ENCODE measurements at places on chromosomes 3 and 15.

GRCh38 chr3:134640872-134641470 lies 9.9 kb downstream of the KY start:
- DNase-seq: no peak

- no peak for DNase-seq
These were observed 1.0 kb downstream of the LEKR1 start for GRCh38 chr3:156826896-156827882.

GRCh38 chr15:89114990-89115389 lies 26.7 kb downstream of the ABHD2 start:
- DNase-seq: no peak

GRCh38 chr15:100598655-100599054 lies 3.3 kb downstream of the LINS1 start:
- DNase-seq: no peak

GRCh38 chr3:118167571-118167970 lies 867.1 kb downstream of the IGSF11 start:
- no peak for DNase-seq

- DNase-seq: no peak
These were observed 34.0 kb downstream of the ACSBG1 start for GRCh38 chr15:78200276-78200930.

Measured in activated CD8-positive, alpha-beta memory T cell treated with anti-CD3 and anti-CD28 coated beads for 48 hours (primary cell).